ENCODE measurements at places on chromosomes 2 and 18. TPM values are rescaled to one million over a fixed set of nuclear protein-coding genes. Genes with fewer than 3 reads are reported as not detected.

GRCh38 chr18:44096016-44096415, 584.7 kb upstream of the SETBP1 start:
- no peak for DNase-seq

DNA sequence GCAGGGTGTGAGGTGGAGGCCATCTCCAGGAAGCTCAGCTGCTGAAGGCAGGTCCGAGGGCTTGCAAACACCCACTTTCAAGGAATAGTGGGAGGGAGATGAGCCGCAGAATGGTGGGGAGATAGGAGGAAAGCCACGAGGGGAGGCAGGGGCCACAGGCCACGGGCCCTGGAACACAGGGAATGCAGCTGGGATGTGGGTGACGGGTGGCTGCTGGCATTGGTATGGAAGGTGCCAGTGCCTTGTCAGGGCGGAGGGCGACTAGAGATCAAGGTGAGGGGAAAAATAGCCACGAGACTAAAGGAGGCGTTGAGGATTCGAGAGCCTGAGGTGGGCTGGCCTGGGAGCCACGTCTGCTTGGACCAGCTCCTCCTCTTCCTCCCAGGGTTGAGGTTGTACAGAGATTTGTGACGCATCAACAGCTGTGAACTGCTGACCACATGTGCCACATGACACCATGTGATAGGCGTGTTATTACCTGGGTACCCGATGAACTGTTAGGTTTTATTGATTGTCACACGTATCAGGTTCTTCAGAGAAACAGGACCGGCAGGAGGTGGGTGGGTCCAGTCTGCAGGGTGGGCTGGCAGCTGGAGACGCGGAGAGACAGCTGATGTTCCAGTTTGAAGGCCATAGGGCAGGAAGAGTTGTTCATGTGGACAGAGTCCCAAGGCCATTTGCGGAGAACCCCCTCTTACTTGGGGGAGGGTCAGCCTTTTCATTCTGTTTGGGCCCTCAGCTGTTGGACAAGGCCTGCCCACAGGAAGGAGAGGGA, 9.9 kb downstream of the IMPA2 start:
- DNase-seq = no peak

- no peak for DNase-seq
These were observed 858.5 kb upstream of the PIK3C3 start for GRCh38 chr18:41096504-41096903.

The SERPINB11 gene
- not detected for total RNA-seq

The CHAC2 gene
- total RNA-seq = 10.6 TPM

DNA sequence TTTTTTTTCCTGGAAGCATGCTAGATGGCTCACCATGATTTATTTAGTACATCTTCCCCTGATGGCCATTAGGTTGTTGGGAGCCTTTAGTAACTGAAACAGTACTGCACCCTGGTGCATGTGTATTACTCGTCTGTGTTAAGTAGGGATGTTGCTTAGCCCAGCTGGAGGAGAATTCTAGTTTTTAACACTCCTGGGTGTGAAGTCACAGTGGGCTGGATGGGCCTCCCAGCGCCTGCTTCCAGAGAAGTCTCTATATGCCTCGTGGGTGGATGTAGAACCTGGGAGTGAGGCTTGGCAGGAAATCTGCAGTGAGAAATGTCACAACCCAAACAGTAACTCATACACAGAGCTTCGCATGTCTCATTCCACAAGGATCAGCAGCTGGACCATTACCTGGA, 28.9 kb upstream of the NT5DC4 start:
- no peak for DNase-seq

The CTLA4 gene
- total RNA-seq = 54.8 TPM

The CABYR gene
- 2.2 TPM for total RNA-seq

Data from natural killer cell treated with Interleukin-12 subunit alpha and Interleukin-12 subunit beta and Interleukin-15 and Interleukin-18, amount 100 ng/mL, for 72 hours (primary cell).